Right forelimb (tissue), 1 donor: ENCODE measurements at places on chromosomes 2 and 18.

DNA sequence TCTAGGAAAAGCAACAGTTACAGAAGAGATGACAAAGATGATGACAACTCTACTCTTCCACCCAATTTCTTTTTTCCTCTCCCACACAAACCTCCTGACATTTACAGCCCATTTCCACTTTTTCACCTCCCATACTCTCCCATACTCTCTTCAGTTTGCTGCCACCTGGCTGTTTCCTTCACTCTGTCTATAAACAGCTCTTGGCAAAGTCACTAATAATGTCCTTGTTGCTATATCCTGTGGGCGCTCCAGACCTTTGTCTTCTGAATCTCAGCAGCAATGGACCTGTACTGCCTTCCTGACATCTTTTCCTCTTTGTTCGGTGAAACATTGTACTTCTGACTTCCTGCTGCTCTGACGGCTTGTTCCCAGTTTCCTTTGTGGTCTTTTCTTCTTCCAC lies 60.7 kb upstream of the CAVIN2 start:
- DNase-seq = no peak

GRCh38 chr2:174844295-174844708 lies 80.0 kb upstream of the CHRNA1 start:
- DNase-seq = no peak

- no peak for DNase-seq
These were observed 154.9 kb downstream of the PTGR3 start for GRCh38 chr18:75054046-75054445.

- no peak for DNase-seq
These were observed 123.9 kb upstream of the HAAO start for GRCh38 chr2:42916324-42916723.
